ENCODE measurements at places on chromosomes 5 and 9. TPM values are rescaled to one million over a fixed set of nuclear protein-coding genes. Genes with fewer than 3 reads are reported as not detected.

Gene SPATA6L
- 1.8 TPM for total RNA-seq

Gene LCN9
- not detected for total RNA-seq

DNA sequence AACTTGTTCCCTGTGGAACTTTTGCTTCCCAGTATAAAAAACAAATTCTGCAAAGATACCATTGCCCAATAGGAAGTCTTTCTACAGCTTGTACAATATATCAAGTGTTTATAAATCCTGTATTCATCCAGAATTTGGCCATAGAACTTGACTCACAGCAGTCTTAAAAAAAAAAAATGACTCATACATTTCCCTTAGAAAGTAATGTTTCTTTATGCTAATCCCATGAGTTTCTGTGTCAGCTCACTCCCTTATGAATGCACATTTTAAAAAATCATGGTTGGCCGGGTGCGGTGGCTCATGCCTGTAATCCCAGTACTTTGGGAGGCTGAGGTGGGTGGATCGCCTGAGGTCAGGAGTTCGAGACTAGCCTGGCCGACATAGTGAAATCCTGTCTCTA lies 89.3 kb upstream of the DMRT1 start:
- no peak for DNase-seq

DNA sequence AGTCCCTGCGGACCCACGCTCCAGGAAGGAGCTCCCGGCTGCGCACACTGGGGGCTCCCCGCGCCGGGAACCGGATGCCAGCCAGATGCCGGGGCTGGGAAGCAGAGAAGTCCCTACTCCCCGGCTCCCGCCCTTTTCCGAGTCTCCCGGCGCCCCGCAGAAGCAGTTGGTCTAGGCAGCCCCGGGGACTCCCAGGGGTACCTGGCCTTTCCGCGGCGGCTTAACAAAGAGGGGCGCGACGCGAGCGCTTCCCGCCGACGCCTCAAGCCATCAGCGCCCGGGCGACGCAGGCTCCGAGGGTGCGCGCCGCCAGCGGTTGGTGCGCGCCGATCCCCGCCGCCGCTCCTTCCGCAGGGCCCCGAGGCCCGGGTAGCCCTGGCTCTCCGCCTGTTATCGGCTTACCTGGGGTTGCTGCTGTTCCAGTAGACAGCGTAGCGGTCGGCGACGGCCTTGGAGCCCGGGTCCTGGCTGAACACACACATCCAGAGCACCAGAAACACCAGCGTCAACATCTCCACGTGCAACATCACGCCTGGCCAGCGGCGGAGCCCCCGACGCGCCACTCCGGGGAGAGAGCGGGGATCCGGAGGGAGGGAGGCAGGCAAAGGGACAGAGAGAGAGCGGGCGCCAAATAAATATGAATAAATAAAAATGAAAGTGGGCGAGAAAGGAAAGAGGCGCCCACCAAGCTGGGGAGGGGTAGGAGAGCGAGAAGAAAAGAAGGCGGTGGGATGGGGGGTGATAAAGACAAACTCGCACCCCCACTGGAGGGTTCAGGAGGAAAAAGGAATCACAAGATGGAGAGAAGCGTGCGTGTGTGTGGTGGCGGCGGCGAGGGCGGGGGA lies 428 bp downstream of the EFNA5 start:
- DNase-seq, result peak; percentile 8

Data from heart right ventricle (tissue), 16 donors.